Ovary (tissue), 10 donors: ENCODE measurements at places on chromosomes 7 and 10.
A peak's percentile ranks its signal among the peaks of the same experiment; 100 is the strongest.

DNA sequence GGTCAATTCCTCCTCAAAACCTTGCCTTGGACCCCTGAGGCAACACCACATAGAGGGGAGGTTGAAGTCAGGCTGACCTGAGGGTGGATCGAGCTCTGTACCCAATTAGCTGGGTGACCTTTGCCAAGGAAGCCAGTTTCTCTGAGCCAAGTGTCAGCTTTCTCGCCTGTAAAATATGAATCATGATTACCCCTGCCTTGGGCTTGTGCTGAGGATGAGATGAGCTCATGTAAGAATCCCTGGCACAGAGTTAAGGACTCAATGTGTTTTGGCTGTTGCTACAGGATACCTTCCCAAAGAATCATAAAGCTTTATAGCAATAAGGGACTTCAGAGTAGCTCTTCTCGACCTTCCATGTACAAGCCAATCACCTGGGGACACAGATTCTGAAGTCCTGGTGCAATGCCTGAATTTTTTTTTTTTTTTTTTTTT lies 43.5 kb upstream of the CACUL1 start:
- H3K27ac ChIP-seq: no peak overlapping the region
- H3K4me1 ChIP-seq: no peaks in the 10 kb centered on the region
- no peaks in the 10 kb centered on the region for H3K27me3 ChIP-seq
- no peak for DNase-seq
- no peaks in the 10 kb centered on the region for H3K36me3 ChIP-seq
- H3K4me3 ChIP-seq: no peak overlapping the region

- H3K27ac ChIP-seq: no peak overlapping the region
- DNase-seq: no peak
- no peak overlapping the region for H3K4me3 ChIP-seq
- H3K4me1 ChIP-seq: no peaks in the 10 kb centered on the region
- no peaks in the 10 kb centered on the region for H3K36me3 ChIP-seq
- H3K27me3 ChIP-seq: no peaks in the 10 kb centered on the region
Observed at GRCh38 chr10:21181451-21181850, 284.3 kb upstream of the NEBL start.

- H3K36me3 ChIP-seq: no peaks in the 10 kb centered on the region
- H3K27ac ChIP-seq: no peak overlapping the region
- H3K27me3 ChIP-seq: no peaks in the 10 kb centered on the region
- peak overlapping the region; percentile 60 for H3K4me3 ChIP-seq
- peaks cover 8% of the 10 kb centered on the region for H3K4me1 ChIP-seq
Observed at GRCh38 chr7:71133232-71133622, 1.3 kb downstream of the GALNT17 start.

DNA sequence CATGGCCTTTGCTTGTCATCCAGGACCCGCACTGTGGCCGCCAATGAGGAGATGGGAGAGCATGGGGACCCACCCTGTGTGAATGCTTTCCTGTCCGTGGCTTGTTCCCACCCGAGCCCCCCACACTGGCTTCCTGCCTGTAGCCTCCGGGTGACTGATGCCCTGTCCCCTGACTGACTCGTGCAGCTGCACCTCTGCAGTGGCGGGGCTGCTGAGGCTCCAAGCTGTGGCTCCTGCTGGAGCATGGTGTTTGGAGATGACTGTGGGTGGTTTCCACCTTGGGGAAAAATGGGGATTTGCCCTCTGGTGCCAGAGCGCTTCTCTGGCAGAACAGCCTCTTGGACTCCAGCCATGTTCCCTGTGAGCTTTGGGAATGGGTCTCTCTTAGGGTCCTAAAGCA lies 2.1 kb downstream of the CAMK1D start:
- H3K27ac ChIP-seq: no peak overlapping the region
- H3K4me1 ChIP-seq: peaks cover 8% of the 10 kb centered on the region
- no peaks in the 10 kb centered on the region for H3K27me3 ChIP-seq
- no peak for DNase-seq

DNA sequence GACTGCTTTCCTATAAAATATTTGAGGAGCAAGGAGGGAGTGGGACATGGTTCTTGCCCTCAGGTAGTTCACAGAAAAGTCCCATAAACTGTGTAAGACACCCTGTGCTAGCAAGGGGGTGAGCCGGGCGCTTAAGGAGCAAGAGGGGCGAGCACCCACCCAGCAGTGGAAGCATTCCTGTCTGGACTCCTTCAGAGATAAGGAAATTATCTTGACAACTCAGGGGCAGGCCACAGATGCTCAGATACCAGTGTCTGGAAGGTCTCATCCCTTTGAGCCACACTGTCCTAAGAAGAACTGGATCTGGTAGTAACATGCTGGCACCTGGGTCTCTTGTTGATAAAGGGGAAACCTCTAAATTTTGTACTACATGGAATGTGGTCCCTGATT lies 54.1 kb downstream of the DAGLB start:
- no peaks in the 10 kb centered on the region for H3K27me3 ChIP-seq
- no peak overlapping the region for H3K4me3 ChIP-seq
- H3K4me1 ChIP-seq: peaks cover 13% of the 10 kb centered on the region
- no peak overlapping the region for H3K27ac ChIP-seq

- no peaks in the 10 kb centered on the region for H3K36me3 ChIP-seq
- H3K27me3 ChIP-seq: no peaks in the 10 kb centered on the region
- peak; percentile 90 for DNase-seq
- H3K4me1 ChIP-seq: no peaks in the 10 kb centered on the region
Observed at GRCh38 chr10:58334817-58335305, at the start of gene UBE2D1. Gene UBE2D1 (plus strand): TSS chr10:58335006. CDS start chr10:58335202, 196 bp downstream.

DNA sequence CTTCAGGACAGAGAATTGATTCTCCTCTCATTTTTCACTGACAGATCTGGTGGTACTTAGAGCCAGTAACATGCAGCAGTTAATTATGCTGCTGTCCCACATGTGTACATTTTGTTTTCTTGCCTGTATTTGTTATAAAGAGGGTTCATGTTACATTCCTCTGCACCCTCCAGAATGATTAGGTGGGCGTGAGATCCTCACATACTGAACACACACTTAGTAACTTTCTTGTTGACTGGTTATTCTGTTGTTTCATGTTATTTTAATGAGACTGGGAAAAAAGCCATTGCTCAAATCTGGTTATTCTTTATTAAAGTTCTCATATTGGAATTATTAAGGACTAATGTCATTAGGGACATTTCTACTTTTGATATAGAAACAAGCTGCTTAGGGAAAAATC lies 409.1 kb downstream of the SDK1 start:
- no peak overlapping the region for H3K4me3 ChIP-seq
- no peak for DNase-seq
- no peaks in the 10 kb centered on the region for H3K4me1 ChIP-seq
- H3K36me3 ChIP-seq: no peaks in the 10 kb centered on the region
- H3K27ac ChIP-seq: no peak overlapping the region

GRCh38 chr7:127107601-127108007 lies 145.1 kb downstream of the GRM8 start:
- H3K36me3 ChIP-seq: no peaks in the 10 kb centered on the region

DNA sequence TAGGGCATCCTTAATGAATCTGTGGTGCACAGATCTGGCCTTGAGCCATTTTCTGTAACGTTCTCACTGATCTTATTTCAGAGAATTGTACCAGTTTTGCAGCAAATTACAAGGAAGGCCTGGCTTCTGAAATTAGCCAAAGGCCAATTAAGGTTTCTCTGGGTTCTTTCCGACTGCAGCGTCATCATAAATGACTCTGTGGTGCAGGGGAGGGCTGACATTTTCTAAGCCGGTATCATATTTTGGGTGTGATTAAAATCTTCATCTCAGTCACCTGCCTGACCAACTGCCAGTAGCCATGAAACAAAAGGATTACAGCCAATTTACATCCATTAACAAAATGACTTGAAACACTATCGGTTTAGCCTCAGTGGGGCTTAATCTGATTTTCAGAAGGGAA lies 363.7 kb downstream of the ADRA2A start:
- H3K4me1 ChIP-seq: no peaks in the 10 kb centered on the region
- DNase-seq: no peak

DNA sequence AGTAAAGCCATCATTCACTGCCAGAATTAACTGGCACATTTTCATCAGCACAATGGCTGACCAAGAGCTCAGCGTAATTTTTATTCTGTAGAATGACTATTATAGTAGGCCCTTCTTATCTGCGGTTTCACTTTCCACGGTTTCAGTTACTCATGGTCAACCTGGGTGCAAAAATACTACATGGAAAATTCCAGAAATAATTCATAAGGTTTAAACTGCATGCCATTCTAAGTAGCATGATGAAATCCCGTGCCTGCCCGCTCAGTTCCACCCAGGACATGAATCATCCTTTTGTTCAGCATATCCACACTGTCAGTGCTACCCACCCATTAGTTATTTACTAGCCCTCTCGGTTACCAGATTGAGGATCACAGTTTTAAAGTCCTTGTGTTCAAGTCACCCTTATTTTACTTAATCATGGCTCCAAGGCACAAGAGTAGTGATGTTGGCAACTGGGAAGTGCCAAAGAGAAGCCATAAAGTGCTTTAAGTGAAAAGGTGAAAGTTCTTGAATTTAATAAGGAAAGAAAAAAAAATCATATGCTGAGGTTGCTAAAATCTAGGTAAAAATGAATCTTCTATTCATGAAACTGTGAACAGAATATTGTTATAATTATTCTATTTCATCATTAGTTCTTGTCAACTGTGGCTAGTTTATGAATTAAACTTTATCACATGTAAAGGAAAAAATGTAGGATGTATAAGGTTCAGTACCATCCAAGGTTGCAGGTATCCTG lies 204.9 kb downstream of the DOCK4 start:
- H3K36me3 ChIP-seq: no peaks in the 10 kb centered on the region
- H3K4me1 ChIP-seq: peaks cover 1% of the 10 kb centered on the region
- no peak overlapping the region for H3K4me3 ChIP-seq

DNA sequence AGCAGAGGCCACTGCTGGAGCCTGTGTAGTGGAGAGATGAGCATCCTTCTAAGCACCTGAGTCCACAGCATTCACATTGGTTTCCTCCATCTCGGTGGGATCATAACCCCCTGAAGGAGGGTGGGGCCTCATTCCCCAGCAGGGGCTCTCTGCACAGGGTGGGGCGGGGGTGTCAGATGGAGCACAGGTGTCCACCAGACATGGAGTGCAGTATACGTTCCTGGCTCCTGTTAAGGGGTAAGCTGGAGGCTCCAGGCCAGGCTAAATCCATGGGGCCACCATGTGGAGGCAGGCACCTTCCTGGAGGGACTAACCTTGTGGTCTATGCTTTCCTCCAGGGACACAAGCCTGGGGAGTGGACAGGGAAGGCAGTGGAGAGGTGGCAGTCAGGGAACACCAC lies 252.6 kb downstream of the GRID1 start:
- H3K27ac ChIP-seq: no peak overlapping the region
- H3K4me3 ChIP-seq: no peak overlapping the region

DNA sequence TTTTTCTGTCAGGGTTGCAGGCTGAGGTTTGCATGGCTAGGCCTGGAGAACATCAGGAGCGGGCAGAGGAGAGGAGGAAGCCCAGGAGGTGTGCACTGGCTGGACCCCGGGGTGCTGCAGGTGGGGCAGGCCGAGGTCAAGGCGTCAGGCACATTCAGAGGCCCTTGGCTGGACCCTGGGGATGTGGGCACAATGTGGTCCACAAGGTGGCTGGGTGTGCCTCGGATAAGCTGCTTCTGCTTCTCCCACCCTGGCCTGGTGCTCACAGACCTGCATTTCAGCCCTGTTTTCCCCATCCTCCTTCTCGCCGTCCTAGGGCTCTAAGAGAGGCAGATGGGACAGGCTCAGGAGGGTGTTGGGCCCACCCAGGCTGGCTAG lies 108.2 kb downstream of the ADCY1 start:
- no peak for DNase-seq
- no peaks in the 10 kb centered on the region for H3K27me3 ChIP-seq
- H3K4me1 ChIP-seq: no peaks in the 10 kb centered on the region
- H3K27ac ChIP-seq: no peak overlapping the region

GRCh38 chr7:148485618-148486017 lies 104.9 kb upstream of the C7orf33 start:
- no peak overlapping the region for H3K27ac ChIP-seq
- H3K4me1 ChIP-seq: no peaks in the 10 kb centered on the region
- no peaks in the 10 kb centered on the region for H3K36me3 ChIP-seq
- no peak overlapping the region for H3K4me3 ChIP-seq

- no peak overlapping the region for H3K4me3 ChIP-seq
- H3K36me3 ChIP-seq: no peaks in the 10 kb centered on the region
- no peaks in the 10 kb centered on the region for H3K27me3 ChIP-seq
- no peak overlapping the region for H3K27ac ChIP-seq
Observed at GRCh38 chr10:52092390-52092789, 221.7 kb upstream of the DKK1 start.

GRCh38 chr7:41918597-41918996 lies 215.7 kb upstream of the INHBA start:
- no peaks in the 10 kb centered on the region for H3K27me3 ChIP-seq
- H3K36me3 ChIP-seq: no peaks in the 10 kb centered on the region
- H3K4me3 ChIP-seq: no peak overlapping the region
- H3K27ac ChIP-seq: no peak overlapping the region
- no peaks in the 10 kb centered on the region for H3K4me1 ChIP-seq

DNA sequence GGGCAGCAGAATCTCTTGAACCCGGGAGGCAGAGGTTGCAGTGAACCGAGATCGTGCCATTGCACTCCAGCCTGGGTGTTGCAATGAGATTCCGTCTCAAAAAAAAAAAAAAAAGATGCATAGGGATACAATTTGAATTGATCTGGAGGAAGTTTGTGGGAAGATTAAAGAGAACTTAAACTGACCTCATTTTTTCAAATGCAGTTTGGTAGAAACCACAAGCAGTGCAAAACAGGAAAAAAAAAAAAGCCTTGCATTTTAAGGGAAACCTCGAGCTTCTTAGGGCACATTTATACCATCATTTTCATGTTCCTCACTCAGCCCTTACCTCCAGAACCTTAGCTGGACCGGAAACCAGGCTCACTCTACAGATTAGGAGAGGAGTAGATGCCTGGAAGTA lies 2.8 kb downstream of the KCTD7 start:
- H3K27ac ChIP-seq: no peak overlapping the region
- no peaks in the 10 kb centered on the region for H3K36me3 ChIP-seq
- peaks cover 9% of the 10 kb centered on the region for H3K4me1 ChIP-seq
- no peaks in the 10 kb centered on the region for H3K27me3 ChIP-seq

- H3K4me1 ChIP-seq: peaks cover 11% of the 10 kb centered on the region
- no peak overlapping the region for H3K27ac ChIP-seq
- no peaks in the 10 kb centered on the region for H3K27me3 ChIP-seq
- no peak overlapping the region for H3K4me3 ChIP-seq
- H3K36me3 ChIP-seq: no peaks in the 10 kb centered on the region
- no peak for DNase-seq
Observed at GRCh38 chr10:17237915-17238444, 9.9 kb downstream of the VIM start.

DNA sequence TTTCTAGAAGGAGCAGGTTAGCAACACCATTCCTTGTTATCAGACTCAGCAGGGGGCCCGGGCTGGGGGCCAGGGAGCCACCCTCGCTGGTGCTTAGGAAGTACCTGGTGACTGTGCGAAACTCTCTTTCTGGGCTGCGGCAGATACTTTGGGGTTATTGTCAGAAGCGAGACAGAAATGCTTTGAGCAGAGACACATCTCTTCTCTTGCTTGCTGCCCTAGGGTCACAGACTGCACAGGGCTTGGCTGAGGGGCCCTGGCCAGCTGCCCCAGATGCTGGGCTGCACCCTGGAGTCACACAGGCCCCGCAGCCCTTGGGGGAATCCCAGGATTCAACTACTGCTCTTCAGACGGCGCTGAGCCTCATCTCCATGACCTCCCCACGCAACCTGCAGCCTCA lies 91.9 kb downstream of the WDFY4 start:
- no peak for DNase-seq
- no peaks in the 10 kb centered on the region for H3K36me3 ChIP-seq
- H3K27ac ChIP-seq: no peak overlapping the region
- H3K4me1 ChIP-seq: no peaks in the 10 kb centered on the region
- H3K27me3 ChIP-seq: no peaks in the 10 kb centered on the region
